ENCODE measurements at places on chromosomes 2 and 18.

GRCh38 chr2:102048465-102048864 is 56.7 kb downstream of the IL1R2 start:
- no peak for DNase-seq

DNA sequence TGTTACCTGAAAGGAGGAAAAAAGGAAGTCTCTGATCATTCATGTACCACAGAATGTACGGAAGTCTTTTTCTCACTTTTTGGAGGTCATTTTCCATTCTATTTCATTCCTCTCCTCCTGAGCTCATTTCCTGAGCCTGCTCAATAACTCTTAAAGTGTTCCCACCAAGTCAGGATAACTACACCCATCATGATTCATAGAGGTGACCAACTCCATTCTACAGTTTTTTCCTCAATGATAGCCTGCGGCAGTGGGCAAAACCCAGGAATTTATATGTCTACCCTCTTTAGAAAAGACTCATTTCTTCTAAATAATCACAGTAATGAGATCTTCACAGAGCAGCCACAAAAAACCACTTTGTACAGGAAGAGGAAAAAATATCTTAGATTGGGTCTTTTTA is 372.5 kb downstream of the RBM43 start:
- DNase-seq: no peak

- no peak for DNase-seq
These were observed 31.1 kb upstream of the SATB2 start for GRCh38 chr2:199488772-199489400.

DNA sequence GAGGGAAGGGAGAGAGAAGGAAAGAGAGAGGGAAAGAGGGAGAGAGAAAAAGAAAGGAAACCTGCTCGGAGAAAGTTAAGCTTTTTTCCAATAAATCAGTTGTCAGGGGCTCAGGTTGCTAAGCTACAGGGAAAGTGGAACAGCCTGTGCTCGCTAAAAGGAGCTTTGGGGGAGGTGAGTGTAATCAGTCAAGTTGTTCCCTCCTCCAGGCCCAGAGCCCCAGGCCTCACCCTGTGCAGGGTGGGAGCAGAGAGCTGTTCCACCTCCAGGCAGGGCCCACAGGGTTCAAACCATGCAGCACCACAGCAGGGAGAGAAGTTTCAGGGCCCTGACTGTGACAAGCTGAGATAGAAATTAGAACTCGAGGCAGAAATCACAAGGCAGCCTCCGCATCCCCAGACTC is 56.4 kb upstream of the PPP1CB start:
- DNase-seq: no peak

GRCh38 chr18:22019193-22019592 is 150.2 kb upstream of the GATA6 start:
- DNase-seq: no peak

DNA sequence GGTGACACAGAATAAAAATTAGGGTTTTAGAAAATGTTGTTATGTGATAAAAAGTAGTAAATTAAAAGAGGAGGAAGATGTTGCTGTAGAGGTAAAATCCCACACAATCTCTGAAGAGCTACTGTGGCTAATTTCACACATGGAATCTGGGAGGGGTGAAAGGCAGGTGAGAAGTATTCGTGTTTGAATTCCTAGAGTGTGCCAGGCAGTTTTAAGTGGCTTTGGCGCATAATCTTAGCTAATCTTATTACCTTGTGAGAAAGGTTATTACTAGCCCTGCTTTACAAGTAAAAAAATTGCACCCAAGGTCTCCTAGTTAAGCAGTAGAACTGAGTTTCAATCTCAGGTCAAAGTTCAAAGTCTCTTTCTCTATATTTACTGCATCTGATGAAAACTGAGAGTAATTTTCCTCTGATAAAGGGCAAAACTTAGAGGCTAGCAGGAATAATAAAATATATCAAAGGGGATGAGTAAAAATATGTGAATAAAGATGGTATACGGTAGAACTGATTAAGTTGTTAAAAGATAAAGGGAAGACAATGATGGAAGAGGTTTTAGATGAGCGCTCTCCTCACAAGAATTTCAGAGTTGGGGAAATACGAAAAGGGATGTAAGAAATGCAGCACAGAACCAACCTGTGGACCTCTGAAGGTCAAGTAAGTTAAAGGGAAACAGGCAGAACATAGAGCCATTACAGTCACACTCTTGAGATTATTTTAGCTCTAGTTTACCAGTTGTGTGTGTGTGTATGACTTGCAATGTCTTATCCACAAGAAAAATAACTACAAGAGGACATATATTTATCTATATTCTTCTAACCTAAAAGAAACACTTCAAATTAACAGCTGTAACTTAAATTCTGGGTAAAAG is 34.8 kb downstream of the GAREM1 start:
- no peak for DNase-seq

Data from right atrium auricular region (tissue), 2 donors.